ENCODE measurements at places on chromosomes 6 and 20.

DNA sequence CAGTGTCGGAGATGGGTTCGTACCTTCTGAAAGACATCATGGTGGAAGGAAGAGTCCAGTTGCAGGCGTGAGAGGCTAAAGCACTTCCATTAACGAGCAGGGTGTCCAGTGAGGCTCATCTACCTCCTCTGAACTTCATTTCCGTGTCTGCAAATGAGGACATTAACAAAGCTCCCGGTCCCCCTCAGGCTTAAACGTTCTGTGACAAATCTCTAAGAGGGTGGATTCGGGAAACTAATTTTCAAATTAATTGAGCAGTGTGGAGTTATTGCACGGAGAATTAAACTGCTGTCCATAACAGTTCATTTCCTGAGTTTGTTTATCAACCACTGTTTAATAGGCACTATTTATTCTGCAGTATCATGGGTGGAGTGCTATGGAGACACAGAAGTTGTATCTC is 68.2 kb downstream of the TRMT6 start:
- DNase-seq = no peak

- DNase-seq = no peak
These were observed 678.1 kb downstream of the KIF16B start for GRCh38 chr20:15895126-15895525.

DNA sequence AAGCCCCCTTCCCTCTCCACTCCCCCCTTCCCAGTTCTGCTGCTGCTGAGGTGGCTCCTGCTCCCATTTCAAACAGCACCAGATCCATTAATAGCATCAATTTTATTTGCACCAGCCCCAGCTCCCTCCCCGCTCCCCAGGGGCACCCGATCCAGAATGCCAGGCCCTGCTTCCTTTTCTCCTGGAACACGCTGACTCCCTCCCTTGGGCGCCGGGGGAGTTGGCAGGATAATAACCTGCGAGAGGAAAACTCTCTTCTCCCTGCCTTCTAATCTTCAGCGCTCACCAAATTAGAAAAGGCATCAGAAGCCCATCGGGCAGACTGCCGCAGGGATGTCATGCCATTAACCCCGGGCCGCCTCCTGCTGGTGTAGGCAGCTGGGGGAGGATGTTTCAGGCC is 77.8 kb downstream of the NCR2 start:
- DNase-seq = no peak

- DNase-seq = no peak
These were observed 55.4 kb downstream of the RAB44 start for GRCh38 chr6:36752886-36753506.

- no peak for DNase-seq
These were observed 1.0 kb downstream of the SGK1 start for GRCh38 chr6:134316733-134317431.

DNA sequence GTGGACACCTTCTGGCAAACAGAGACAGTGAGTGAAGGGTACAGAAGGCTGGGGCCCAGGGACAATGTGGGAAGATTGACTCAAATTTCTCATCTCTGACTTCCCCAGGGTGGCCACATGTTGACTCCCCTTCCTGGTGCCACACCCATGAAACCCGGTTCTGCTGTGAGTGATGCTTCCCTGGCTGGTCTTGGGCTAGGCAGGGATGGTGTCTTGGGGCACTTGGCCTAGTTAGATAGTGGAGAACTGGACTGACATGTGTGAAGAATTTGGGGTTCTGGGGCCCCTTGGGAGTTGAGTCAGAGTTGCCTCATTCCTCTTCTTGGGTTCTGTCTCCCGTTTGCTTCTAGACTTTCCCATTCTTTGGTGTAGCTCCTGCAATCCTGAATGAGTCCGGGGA is 34.2 kb downstream of the GSS start:
- DNase-seq = no peak

- no peak for DNase-seq
These were observed 19.4 kb upstream of the CTAGE9 start for GRCh38 chr6:131730264-131730663.

DNA sequence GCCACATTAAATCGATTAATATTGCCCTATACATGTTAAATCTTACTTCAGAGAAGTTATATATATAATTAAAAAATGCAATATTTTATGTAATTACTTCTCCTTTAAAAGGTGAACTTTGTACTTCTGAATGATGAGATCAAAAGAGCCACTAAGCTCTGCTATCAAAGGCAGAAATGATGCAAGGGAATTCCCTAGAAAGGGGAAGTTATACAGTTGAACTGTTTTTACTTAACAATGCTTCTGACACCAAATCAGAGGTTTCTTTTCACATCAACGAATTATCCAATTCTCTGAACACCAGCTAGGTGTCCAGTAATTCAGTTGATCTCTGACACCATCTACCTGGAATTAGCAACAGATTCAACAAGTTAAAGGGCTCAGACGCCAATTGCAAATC is 319.9 kb upstream of the TSHZ2 start:
- no peak for DNase-seq

DNA sequence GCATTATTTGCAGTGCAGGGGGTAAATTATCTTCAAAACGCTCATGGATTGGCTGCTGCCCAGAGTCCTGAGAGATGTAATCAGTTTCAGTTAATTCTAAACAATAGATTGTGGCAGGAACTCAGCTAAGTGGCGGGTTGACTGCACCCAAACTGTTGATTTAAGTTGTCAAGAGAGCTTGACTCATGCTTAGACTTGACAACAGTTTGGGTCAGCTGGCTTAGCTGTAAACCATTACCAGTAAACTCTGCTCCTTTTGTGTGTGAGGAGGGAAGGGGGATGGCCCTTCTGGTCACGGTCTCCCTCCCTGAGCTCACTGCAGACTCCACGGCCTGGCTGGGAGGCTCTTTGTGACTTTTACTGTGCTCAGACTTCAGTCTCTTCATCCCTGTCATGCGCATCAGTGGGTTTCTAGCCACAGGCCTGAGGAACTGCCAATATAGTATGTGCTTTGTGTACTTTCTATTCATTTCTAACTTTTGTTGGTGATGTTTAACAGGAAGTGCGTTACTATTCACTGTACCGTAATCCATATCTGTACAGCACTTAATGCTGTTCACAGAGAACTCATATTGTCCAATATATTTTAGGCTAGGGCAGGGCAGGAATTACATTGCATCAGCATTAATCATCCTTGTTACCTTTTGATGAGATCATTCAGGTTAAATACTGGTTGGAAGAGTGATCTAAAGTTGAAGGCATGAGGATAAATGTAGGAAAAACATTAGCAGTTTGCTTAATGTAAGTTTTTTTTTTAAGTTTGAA is 488.3 kb downstream of the CDKAL1 start:
- DNase-seq = no peak

GRCh38 chr20:4383961-4384360 is 337.7 kb upstream of the PRND start:
- DNase-seq = no peak

- DNase-seq = no peak
These were observed 83.0 kb upstream of the ELOVL5 start for GRCh38 chr6:53431704-53432103.

DNA sequence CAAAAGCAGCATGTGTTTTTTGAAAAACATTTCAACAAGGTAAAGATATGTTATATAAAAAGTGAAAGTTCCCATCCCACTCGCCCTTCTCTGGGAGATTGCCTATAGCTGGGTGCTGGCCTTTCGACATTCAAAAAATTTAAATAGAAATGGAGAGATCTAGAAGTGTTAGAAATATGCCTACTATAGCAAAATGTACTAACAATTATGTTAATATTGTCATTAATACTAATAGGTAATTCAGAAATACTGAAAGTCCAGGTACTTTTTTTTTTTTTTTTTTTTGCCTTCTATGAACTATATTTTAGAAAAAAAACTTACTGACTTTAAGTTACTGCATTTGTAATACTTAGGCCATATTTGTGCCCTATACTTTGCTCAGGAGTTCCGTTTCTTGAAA is 87.1 kb downstream of the SESN1 start:
- DNase-seq = no peak

GRCh38 chr20:54510541-54511129 is 35.2 kb downstream of the DOK5 start:
- no peak for DNase-seq

DNA sequence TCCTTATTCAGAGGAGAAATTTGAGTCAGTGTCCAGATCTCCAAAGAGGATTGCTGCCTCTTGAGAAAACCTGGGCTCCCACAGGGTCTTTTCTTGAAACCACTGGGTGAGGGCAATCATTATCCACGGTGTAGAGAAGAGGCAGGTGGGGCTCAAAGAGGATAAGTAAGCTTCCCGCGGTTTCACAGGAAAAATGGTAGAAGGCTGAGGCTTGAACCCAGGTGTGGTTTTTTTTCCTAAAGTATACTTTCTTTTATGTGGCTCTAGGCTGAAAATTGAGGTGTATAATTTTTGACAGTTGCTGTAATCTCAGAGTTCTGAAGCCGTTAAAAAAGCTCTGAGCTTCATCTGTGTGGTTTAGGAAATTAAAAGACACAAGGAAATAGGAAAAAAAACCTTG is 164.5 kb downstream of the FARS2 start:
- no peak for DNase-seq

- DNase-seq = no peak
These were observed 41.2 kb downstream of the C6orf132 start for GRCh38 chr6:42101186-42101657.

DNA sequence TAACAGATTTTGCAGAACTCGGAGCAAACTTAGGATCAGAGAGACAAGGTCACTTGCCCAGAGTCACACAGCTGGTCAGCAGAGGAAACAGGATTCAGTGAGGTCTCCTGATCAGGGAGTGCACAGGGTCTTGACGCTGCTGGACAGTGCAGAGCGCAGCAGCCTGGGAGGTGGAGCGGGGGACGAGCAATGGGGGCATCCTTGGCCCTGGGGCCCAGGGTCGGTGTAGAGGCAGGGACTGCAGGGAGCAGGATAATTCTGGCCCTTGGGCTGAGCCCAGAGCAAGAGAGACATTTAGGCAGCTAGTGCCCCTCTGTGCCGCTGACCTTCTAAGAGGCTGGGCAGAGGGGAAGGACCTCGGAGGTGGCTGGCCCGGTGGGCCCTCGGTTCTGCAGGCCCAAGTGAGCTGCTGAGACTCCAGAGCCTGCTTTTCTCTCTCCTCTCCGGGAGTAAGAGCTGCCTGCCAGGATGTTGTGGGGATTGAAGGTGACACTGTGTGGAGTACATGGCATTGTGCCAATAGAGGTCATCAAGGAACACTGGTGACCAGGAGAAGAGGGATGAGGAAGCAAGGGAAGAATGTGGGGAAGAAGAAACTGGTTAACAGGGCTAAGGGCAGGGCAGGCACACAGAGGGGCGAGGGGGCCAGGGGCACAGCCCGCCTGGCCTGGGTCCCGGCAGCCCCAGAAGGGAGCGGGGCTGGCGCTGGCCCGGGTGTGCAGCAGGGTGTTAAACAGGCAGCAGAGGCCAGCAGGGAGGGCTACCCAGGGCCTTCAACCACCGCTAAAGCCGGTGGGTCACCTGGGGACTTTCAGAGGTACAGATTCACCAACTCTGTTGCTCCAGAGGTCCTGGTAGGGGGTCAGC is 122.0 kb downstream of the AGPAT4 start:
- DNase-seq = no peak

GRCh38 chr20:24733416-24733815 is 215.7 kb upstream of the CST7 start:
- DNase-seq = no peak

- DNase-seq = no peak
These were observed 161.5 kb upstream of the HEY2 start for GRCh38 chr6:125587666-125588632.

DNA sequence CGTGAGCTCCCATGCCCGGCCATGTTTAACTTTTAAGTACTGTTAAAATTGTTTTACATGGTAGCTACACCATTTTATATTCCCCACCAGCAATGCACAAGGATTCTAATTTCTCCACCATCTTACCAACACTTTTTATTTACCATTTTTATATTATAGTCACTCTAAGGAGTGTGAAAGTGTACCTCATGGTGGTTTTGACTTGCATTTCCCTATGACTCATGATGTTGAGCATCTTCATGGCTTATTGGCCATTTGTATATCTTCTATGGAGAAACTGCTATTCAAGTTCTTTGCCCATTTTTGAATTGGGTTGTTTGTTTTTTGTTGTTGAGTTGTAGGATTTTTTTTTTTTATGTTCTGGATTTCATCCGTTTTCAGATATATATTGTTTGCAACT is 15.6 kb upstream of the BPHL start:
- DNase-seq = no peak

GRCh38 chr6:131436358-131436757 is 136.7 kb upstream of the ARG1 start:
- no peak for DNase-seq

DNA sequence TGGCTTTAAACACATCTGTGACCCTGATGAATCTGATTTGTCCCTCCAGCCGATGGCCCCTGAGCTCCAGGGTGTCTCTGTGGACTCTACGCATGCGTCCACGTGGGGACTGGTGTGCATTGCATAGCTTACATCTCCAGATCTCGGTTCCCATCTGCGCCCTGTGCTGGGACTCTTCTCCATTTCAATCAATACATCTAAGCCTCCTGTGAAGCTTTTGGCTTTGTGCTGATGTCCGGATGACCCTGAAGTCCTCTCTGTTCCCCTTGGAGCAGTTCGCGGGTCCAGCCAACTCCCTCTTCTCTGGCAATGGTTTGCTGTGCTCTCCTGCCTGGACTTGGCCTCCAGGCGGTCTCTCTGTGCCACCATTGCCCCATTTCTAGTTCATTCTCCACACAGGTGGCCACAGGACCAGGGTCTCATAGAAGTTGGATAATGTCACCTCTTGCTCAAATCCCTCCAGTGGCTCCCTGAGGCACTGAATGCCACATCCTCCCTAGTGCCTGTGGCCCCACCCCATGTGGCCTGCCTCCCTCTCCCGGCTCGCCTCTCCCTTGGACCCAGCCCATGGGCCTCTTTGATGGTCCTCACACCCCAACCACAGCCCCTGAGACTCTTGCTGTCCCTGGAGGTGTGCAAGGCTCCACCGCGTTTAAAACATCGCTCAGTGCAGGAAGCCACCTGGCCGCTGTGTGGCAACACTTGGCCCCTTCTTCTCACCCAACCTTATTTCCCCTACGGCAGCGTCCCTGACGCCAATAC is 155.4 kb downstream of the SYCP2 start:
- DNase-seq = no peak

GRCh38 chr6:55941702-55942101 is 66.3 kb upstream of the BMP5 start:
- DNase-seq = no peak

- DNase-seq = no peak
These were observed 28.3 kb downstream of the NSFL1C start for GRCh38 chr20:1438361-1438760.

GRCh38 chr6:133958791-133959190 is 5.8 kb downstream of the TBPL1 start:
- DNase-seq = no peak

DNA sequence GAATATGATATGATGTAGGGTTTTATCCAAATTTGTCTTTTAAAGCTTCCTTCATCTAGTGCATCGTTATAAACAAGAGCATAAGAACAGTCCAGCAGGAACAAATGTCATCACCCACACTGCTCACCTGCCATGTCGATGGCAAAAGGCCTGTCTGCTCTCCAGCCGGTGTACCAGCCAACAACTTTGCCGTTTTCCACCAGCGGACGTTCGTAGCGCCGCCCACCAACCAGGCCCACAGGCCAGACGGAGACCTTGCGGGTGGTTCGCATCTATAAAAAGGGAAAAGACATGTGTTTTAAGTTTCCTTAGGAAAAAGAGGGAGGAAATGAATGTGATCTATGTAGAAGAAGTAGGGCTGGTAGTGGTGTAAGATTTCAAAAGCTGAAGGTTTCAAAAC is 62.9 kb downstream of the B3GAT2 start:
- no peak for DNase-seq

Measured in bone marrow (tissue), 2 donors.